Dorsolateral prefrontal cortex (tissue), 122 donors: ENCODE measurements at places on chromosomes 12 and 14.

DNA sequence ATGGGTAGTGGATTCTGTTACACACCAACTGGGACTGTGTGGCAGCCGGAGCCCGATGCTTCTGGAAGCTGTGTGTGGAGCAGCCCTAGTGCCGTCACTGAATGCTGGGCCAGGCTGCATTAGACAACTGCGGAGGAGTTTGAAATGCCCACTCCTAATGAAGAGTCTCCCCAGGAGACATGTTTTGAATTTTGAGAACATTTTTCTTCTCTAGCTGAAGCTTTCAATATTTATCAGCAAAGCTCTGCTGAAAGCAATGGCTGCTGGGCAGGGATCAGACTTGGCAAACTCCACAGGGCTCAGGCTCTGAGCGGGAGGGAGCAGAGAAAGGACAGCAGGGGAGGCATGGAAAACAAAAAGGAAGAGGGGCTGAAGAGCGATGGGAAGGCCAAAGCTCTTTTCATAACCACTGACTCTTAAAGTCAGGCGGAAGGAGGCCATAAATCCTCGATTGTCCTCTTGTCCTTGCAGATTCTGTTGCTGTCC lies 189.1 kb downstream of the MON2 start:
- DNase-seq: no peak

DNA sequence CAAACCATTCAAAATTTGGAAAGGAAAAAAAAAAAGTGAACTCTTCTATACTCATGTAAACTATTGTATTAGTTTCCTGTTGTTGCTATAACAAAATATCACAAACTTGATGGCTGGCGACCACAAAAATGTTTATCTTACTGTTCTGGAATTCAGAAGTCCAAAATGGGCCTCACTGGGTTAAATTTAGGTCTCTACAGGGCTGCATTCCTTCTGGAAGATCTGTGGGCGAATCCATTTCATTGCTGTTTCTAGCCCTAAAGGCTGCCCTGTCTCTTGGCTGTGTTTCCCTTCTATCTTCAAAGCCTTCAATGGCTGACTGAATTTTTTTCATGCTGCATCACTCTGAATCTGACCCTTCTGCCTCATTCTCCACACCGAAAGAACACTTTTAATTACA lies 105.1 kb upstream of the NAV3 start:
- no peak for DNase-seq

DNA sequence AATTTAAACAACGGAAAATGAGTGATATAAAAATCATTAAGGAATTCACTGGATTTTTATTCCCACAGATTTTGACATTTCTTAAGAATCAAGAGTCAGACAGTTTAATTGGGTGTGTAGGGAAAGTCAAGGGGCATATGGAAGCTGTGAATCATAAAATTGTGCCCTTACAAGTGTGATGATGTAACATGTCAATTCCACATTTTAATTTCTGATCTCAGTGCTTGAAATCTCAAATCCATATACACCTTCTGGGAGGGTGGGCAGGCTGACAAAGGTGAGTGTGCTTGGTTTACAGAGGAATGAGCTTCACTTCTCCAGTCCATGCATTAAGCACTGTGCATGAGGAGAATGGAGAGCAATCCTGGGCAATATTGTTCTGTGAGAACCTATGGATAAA lies 1.0 kb upstream of the KRT6A start:
- no peak for DNase-seq

DNA sequence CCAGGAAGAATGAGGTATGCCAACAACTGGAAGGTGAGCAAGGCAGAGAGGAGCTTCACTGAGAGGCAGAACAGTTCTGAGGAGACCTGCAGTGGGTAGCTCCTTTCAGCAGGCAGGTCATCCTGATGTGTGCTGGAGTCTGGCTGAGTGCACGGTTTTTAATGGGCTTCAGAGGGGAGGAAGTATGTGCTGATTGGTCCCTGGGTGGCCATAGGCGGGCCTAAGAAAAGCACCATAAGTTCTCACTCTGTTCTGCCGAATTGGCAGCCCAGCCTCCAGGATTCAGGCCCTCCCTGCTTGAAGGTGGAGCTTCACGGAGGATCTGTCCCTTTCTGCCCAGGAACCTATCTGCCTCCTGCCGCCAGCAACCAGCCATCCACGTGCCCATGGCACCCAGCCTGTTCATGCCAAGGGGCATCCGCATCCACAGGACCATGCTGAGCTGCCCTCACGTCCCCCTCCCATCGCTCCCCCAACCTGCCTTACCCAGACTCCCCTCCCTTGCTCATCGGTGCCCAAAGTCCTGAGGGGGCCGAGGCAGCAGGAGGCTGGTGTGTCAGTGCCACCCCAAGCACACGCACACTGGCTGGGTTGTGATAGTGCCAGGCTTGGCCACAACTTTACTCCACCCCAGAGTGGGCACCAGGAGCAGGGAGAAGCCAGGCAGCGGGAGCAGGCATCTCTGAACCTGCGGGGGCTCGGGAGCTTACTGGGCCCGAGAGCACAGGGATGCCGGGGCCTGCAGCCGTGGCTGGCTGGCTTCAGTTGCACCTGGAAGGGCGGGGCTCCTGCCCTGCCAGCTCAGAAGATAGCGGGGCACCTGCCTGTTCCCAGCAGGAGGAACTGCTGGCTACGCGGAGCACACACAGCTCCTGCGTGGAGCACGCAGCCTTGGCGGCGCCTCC lies 608.4 kb upstream of the FOXG1 start:
- DNase-seq: no peak

DNA sequence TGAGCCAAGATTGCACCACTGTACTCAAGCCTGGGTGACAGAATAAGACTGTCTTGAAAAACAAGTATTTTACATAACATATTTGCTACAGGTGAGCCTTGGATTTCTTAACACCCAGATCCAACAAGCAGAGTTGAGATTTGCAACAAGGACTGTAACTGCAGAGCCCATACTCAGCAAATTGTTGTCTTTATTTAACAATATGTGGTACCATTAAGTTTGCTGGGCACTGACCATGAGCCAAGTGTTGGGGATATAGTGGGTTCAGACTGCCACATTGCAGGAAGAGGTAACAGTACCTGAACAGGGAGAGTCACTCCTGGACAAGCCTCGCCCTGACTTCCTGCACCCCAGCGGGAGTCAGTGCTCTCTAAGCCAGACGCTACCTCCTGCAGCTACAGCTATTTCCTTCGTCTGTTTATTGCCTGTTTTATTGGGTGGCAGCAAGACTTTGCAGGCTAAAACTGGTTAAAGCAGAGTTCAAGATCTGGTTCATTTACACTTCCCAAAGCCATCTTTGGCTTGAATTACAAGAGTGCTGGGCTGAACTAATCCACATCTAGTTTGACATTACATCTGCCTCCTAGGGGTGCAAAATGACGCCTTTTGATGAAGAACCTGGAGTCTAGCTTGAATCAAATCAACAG lies 12.5 kb downstream of the AHSA1 start:
- no peak for DNase-seq

- no peak for DNase-seq
Measured at GRCh38 chr12:105860561-105861207, 278.1 kb downstream of the NUAK1 start.

GRCh38 chr12:112122823-112123690 lies 2.3 kb upstream of the TRAFD1 start:
- no peak for DNase-seq

DNA sequence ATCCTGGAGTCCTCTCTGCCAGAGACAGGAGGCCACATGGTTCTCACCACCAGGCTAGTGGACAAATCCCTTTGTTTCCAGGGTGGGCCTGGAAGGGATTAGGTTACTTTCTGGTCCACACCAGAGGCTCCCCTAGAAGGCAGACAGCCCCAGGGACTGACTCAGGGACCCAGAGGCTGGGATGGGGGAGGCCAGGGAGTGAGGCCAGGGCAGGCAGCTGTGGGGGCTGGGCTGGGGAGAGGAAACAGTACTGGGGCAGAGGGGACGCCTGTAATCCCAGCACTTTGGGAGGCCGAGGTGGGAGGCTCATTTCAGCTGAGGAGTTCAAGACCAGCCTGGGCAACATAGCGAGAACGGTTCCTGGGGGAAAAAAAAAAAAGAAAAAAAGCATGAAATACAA lies 64.7 kb downstream of the TNFAIP2 start:
- no peak for DNase-seq

DNA sequence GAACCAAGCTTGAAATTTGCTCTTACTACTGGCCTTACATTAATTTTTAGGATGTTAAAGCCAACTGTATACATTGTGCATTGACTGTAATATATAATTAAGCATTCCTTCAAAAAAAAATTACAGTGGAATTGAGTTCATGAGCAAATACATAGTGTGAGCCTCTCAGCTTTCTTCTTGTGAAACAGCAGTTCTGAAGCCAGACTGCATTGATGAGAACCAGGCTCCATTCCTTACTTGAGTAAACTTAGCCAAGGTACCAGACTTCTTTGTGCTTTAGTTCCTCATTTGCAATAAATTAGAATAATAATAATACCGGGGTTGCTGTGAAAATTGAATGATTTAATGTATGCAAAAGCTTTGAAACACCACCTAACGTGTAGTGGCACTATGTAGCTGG lies 169.5 kb downstream of the ANO4 start:
- DNase-seq: no peak

- DNase-seq: no peak
Measured at GRCh38 chr12:70854138-70854537, 66.4 kb downstream of the PTPRR start.

DNA sequence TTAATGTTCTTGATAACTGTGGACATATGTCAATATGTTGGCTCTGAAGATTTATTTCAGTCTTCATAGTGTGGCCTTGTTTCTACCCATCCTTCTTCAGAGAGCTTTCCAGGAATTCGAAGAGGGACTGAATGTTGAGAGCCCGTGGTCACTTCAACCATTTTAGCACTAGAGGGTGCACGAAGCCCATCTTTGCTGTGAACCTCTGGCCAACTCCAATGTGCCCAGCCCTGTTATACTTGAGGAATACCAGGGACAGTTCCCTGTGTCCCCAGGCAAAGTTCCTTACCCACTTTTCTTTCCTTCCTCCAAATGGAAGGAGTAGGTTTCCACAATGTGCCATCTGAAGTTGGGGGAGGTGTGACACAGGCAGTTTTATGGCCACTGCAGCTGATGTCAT lies 603.5 kb downstream of the RPL10L start:
- DNase-seq: no peak

GRCh38 chr12:108856428-108857157 lies 790 bp downstream of the SSH1 start:
- DNase-seq: peak; percentile 61

- DNase-seq: no peak
Measured at GRCh38 chr12:114266536-114266935, 139.4 kb downstream of the TBX5 start.

GRCh38 chr12:111870706-111871105 lies 28.7 kb downstream of the MAPKAPK5 start:
- no peak for DNase-seq

DNA sequence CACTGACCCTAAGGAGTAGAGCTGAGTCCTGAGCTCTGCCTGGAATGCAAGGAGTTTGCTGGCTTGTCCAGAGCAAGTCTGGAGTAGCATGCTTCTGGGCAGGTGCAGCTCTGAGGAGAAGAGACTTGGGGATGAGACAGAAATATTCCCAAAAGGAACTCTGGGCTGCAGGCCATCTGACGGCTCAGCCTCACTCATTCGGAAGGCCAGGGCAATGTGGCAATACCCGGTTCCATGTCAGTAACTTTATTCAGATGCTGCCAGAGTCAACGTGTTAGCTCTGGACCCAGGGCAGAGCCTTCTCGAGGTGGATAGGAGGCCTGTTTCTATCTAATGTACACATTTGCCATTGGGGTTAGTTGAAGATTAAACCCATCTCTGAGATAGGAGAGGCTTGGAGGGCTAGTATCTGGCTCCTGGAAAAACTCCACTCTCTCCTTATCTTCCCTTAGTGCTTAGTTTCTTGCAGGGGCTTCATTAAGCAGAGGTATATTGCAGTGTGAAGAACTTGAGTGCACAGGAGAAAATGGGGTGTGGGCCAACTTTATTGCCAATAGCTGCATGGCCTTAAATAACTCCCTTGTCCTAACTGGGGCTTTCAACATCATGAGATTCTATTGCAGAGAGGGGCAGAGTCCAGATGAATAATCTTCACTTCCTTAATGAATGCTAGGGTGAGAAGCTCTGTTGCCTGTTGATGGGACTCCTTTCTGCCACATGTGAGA lies 65.6 kb downstream of the NTF3 start:
- no peak for DNase-seq

DNA sequence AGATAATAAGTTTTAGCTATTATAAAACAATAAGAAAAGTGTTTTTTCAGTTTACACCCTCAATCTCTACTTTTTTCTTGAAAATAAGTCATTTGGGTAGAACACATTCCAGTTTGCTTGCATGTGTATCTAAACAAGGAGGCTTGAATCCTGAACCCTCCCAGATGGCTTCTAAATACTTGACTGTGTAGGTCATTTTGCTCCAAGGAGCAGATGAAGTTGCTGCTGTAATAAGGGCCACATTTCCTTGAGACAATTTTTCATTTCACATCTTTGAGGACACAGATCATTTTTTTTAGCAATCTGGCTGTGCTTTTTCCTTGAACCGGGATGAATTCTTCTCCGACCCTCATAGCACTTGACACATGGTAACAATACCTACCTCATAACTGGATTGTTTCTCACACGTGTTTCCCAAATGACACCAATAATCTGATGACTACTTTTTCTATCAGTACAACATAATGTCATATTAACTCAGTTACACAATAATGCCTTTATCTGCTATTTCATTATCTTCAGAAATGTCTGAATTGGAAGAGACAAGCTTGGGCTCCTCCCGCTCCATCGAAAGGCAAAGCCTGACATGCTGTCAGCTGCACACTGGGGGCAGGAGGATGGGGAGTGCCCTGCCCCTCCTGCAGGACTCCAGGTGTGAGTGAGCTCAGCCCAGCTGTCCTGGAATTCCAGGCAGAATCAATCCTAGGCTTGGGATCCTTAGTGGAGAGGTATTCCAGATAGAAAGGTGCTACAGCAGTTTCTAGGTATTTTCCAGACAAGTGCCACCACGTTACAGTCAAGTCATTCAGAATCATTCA lies 30.9 kb downstream of the GPHB5 start:
- DNase-seq: no peak

DNA sequence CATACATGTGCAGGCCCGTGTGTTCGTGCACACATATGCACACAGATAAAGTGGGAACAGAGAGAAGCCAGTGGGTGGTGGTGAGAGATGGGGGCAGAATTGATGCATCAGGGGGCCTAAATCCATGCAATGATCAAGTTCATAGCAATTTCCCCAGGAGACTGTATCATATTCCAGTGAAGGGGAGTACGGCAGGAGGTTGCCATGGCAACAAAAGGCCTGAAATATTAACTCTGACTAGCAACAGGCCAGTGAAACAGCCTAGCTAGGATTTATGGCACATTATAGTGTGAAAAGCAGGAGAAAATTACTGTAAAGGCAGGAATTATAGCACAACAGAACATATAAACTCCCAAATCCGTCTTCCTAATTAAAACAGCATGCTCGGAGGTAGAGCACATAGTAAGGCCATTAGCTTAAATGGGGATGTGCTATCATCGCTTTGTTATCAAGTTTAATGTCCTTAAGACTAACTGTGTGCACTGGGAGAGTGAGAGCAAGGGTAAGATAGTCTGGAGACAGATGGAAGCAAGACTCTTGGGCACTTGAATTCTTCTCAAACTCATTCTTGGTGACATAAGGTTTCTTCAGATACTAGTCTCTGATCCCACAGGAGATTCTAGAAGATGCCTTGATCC lies 806.3 kb downstream of the DIO2 start:
- peak; percentile 44 for DNase-seq
